ENCODE measurements at places on chromosomes 12 and 14.

GRCh38 chr14:22887990-22888378, 5.0 kb downstream of the REM2 start:
- no peak for DNase-seq

- no peak for DNase-seq
Measured at GRCh38 chr12:66774929-66775328, 96.1 kb upstream of the GRIP1 start.

DNA sequence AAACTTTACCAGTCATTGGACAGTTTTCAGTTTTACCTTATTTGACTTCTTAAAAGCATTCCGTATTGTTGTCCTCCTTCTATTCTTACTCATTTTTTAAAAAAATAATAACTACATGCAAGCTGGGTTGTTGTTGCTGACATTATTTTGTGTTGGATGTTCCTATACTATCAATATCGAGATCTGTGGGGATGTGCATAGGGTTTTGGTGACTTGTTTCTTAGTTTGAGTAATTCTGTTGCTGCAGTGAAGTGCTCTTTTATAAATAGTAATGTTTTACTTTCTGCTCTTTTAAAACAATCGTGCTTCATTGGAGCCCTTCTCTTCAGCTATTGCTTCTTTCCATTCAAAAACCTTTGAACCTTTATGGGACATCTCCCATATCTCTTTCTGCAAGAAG, 79.4 kb downstream of the METTL25 start:
- DNase-seq, result no peak

- DNase-seq, result no peak
Measured at GRCh38 chr14:72521968-72522741, 371.7 kb downstream of the DPF3 start.

- no peak for DNase-seq
Measured at GRCh38 chr14:77965919-77966435, 166.1 kb downstream of the ADCK1 start.

GRCh38 chr14:87966816-87967215, 26.2 kb downstream of the GALC start:
- no peak for DNase-seq

DNA sequence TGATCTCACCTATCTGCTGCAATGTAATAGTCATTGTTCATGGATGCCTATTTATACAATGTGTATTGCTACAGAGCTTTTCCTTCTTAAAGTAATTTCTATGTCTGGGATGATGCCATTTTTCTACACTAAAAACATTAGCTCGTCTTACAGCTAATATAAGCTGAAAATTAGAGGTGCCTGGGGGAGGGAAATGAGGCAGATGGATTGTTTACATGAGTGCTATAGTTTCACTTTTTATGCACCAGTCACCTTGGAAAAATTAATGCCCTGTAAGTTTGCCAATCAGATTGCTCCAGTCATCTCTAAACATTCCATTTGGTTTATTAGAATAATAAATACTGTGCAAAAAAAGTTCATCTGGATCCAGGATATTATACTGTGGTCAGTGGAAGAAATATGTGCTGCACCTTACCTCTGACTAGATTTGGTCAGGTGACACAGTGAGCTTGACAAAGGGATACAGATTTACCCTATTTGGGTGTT, 436.2 kb downstream of the RAD51B start:
- DNase-seq, result no peak

DNA sequence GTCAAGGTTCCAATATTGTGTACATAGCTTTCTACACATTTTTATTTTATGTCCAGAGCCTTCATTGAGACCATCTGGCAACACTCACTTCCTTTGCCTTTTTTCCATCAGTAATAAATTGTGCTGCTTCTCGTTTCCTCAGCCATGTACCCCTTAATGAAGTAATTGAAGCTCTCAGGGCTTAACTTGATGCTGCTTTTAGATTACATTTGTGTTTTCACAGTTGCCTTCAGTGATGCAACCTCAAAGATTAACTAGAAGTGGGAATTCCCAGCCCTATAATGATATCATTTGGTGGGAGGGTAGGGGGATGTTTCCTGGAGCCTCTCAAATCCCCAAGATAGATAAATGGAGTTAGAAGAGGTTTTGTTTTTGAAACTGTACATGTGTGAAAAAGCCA, 80.2 kb upstream of the KRR1 start:
- DNase-seq, result no peak

DNA sequence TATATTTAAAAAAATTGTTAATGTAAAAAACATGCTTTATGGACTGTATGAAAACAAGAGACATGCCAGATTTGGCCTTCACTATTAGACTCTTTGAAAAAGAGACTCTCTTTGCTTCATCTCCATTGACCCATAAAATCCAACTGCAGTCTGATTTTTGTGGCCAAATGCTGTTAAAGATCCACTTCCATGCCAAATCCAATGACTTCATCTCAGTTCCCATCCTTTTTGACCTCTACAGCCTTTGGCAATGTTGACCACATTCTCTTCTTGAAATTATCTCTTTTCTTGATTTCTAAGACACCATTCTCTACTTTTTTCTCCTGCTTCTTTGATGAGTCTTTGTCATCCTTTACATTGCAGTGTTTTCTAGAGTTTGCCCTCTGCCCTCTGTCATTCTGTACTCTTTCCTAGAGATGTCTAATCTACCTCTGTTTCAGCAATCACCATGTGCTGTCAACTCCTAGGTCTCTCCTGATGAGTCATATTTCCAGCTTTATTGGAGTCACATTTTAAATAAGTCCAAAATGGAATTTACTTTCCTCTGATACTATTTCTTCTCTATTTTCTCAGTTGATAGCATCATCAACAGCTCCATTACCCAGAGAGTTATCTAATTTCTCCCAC, 2.4 kb downstream of the TMPRSS12 start:
- DNase-seq, result no peak

- DNase-seq, result no peak
Measured at GRCh38 chr12:15863984-15864383, 18.2 kb upstream of the STRAP start.

DNA sequence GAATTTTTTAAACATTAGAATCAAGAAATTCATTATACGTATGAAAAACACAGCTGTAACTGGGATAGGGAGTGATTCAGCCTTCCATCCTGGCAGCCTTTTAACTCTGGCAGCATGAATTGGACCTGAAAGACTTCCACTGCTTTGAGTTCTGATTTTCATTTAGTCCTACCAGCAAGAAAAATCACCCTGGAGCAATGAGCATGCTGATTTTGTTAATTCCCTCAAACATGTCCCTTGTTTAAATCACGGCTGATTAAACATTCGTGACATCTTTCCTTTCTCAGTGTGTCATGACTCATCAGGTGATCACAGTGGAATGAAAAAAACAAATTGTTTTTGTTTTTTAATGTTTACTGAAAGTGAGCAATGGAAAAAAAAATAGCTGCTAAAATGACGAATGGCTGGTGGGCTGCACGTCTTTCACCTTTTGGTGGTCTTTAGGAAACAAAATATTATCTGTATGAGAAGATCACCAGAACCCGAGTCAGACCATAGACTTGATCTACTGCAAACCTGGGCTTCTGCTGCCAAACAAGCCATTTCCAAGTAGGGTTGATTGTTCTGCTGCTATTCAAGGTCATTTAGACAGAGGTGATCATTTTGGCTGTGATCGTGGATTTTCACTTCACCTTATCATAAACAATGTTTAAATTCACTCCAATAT, 67.0 kb upstream of the CAND1 start:
- no peak for DNase-seq

- no peak for DNase-seq
Measured at GRCh38 chr14:52333823-52334657, 19.9 kb downstream of the PTGER2 start.

DNA sequence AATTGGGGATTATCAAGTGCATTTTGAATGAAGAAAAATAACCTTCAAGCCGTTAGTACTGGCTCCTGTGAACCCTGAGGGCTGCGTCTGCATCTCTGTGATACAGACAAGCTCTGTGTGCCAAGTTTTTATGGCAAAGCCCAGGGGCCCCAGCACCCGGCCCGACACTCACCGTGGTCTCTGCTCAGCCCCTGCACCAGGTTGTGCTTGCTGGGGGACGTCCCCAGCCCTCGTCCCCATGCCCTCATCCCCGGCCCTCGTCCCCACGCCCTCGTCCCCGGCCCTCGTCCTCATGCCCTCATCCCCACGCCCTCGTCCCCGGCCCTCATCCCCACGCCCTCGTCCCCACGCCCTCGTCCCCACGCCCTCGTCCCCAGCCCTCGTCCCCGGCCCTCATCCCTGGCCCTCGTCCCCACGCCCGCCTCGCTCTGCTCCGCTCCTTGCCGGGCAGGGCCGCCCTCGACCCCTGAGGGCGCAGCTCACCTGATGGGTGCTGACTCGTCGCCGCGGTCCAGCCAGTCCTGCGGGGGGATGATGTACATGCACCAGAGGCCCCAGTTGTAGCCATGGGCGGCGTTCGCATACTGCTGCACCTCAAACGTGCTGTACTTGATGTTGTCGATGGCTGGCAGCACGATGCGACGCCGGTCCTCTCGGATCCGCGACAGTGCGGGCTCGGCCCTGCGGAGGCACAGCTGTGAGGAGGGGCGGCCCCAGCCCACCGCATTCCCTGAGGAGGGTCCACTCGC, 72.0 kb downstream of the GALNT9 start:
- no peak for DNase-seq

DNA sequence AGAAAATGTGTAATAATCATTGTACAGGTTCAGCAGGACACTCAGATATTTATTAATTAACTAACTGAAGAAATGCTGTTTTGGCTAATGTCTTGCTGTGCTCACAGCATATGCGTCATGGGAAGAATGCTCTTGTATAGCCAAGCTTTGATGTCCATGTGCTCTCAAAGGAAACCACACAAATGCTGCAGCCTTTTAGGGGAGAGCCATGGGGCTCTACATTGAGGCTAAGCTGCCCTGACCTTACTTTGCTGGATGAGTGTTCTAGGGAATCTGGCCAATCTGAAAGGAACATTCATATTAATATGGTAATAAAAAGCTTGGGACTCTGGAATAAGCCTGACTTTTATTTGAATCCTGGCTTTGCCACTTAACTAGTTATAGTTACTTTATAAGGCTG, 9.5 kb upstream of the CRADD start:
- no peak for DNase-seq

GRCh38 chr12:7959701-7960121, 23.7 kb upstream of the SLC2A3 start:
- DNase-seq, result peak; percentile 31

GRCh38 chr12:115160271-115161128, 476.5 kb upstream of the TBX3 start:
- no peak for DNase-seq

- DNase-seq, result no peak
Measured at GRCh38 chr12:104641862-104642261, 185.1 kb downstream of the CHST11 start.

GRCh38 chr14:104316121-104316722, 177.8 kb downstream of the KIF26A start:
- peak; percentile 52 for DNase-seq

- no peak for DNase-seq
Measured at GRCh38 chr12:124031058-124031457, 58.0 kb downstream of the ZNF664 start.

DNA sequence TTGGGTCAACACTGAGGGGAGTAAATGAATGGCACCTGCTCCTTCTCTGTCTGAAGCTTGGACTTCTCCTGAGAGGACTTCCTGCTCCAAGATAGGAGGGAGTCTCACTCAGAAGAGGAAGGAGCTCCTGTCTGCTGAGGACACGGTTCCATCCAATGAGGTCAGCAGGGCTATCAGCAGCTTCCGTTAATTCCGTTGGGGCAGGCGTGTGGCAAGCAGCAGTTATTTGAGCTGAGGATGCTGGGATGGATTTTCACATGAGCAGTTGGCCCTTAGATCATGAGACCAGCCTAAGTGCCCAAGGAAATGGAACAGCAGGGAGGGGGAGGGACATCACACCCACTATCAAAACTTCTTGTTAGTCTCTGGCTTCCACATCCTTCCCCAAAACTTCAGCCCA, 159.0 kb upstream of the PZP start:
- no peak for DNase-seq

- DNase-seq, result no peak
Measured at GRCh38 chr12:102811110-102811737, 105.8 kb downstream of the PAH start.

DNA sequence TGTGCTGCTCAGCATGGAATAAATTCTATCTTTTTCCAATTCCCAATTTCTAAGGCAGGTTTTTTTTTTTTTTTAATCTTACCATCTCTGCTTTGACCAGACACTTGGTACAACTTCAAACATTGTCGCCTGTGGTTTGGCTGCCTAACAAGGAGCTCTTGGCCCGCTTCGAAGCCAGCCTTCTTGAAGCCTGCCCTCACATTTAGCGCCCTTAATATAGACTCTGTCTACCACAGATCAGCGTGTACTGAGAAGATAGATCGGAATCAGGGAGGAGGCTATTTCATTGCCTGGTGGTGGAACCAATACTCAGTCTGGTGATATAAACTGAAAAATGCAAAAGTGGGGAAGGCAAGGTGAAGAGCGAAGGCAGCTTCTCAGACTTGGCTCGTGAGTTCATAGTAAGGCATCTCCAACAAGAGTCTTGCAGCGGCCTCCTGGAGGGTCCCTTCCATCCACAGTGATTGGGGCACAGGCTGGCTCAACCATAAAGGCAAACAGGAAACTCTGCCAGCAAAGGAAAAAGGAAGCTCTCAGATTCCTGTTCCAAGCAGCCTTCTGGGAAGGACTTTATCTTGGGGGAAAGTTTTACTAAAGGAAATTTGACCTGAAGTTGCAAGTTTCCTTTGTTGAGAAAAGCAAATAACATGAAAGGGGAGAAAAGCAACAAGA, 103.2 kb upstream of the BCL2L14 start:
- DNase-seq, result no peak

GRCh38 chr14:42323426-42323825, 716.8 kb downstream of the LRFN5 start:
- DNase-seq, result no peak

DNA sequence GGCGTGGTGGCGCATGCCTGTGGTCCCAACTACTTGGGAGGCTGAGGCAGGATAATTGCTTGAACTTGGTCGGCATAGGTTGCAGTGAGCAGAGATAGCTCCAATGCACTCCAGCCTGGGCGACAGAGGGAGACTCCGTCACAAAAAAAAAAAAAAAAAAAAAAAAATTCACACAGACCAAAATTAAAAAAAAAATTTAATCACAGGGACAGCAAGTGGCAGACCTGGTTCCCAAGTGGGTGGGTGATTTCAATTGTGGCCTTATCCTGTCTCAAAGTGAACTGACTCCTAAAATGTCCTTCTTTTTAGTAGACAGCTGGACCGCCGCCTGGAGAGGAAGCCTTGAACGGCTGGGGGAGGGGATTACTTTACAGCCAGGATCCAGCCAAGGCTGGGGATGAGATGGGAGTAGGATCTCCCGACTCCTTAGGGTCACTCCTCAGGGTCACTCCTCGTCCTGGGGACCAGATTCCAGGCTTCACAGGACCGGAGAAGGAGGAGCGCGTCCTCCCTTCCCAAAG, 1.5 kb upstream of the KCNH3 start:
- DNase-seq, result no peak

DNA sequence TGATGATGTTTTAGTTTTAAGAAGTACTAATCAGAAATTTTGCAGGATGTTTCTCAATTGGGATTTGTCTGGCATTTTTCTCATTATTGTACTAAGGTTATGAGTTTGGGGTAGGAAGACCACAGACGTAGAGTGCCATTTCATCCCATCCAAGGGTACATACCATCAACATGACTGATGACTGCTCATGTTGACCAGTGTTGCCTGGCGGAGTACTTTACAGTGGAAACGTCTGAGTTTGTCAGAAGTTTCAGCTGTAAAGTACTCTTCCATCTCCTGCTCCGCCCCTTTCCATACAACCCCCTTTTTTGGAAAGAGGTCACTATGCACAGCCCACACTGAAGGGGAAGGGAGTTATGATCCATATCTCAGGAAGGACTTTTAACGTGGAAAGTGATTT, 74.2 kb downstream of the RCOR1 start:
- no peak for DNase-seq

- no peak for DNase-seq
Measured at GRCh38 chr14:98956661-98957060, 315.3 kb downstream of the BCL11B start.

GRCh38 chr12:123444092-123445026, 7.9 kb upstream of the RILPL2 start:
- DNase-seq, result no peak
